ENCODE measurements at places on chromosomes 6 and 20.

DNA sequence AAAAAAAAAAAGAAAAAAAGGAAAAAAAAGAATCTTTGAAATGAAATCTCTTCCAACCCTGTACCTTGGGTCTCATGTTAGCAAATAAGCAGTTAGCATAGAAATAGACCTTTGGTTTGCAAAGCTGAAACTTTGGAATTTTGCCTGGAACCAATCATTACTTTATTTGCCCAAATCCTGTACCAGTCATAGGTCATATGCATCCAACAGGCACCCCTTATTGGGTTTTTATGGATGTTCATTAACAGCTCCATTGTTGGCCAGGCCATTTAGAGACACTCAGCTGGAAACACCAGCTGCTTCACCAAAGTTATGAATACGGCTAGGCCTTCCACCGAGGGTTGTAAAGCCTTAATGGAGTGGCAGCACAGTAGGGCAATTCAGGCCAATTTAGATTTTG, 53.0 kb downstream of the ALDH8A1 start:
- no peak for ATAC-seq

DNA sequence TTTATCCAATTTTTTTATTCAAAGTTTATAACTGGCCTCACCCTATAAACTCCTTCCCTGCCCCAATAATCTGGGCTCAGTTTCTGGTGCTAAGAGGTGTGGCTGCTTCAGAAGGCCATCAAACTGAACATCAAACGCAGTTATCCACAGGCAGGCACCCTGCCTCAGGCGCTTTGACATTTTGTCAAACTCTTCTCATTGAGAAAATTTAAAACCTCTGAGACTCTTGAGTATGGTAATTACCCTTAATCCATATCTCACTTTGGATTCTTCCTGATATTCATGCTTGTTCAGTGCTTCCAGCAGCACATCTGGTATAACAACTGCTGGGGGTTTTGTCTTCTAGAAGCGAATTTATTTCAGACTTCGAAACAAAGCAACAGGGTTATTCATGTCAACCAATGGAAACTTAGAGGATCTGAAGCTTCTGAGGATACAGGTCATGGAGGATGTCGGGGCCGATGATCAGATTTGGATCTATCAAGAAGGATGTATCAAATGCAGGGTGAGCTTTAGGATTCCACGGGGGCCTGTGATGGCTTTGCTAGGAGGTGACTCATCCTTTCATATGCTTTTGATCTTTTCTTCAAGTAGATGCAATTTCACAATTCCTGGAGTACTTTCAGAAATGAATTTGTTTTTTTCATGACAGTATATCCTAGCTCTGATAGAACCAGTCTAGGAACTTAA, 68.2 kb downstream of the RTN4IP1 start:
- ATAC-seq, result peak; percentile 53

DNA sequence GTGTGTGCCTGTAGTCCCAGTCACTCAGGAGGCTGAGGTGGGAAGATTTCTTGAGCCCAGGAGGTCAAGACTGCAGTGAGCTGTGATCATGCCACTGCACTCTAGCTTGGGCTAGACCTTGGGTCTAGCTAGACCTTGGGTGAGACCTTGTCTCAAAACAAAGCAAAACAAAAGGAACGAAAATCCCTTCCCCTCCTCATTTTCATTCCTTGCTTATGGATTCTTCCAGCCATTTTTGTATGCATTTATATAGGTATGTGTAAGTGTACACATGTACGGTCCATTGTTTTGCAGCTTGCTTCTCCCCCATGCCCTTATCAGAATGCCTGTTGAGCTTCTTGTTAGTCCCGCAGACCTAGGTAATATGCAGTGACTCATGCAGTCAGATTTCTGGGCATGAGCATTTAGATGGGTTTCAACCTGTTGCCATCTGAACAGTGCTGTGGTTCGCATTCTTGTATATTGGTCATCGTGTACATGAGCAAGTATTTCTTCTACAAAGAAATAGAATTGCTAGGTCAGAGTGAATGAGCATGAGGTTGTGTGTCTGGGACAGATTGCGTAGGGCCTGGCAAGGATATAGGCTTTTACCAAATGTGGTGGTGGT, 73.2 kb downstream of the ATRN start:
- ATAC-seq, result peak; percentile 97

GRCh38 chr6:355373-356208, 36.0 kb upstream of the IRF4 start:
- no peak for ATAC-seq

DNA sequence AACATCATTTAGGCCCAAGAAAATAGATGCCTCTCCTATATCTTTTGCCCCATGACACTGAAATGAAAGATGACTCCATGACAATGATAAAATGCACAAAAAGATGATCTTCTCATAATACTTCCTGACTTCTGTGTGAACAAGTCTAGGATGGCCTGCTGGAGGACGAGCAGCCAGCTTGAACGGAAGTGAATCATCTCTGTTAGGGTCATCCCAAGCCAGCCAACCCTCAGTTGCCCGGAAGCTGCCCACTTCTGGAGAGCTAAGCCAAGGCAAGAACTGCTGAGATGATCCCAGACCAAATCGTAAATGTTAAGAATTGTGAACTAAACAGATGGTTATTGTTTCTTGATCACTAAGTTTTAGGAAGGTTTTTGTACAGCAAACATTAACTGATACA, 249.7 kb upstream of the HS3ST5 start:
- no peak for ATAC-seq

- ATAC-seq, result no peak
Measured at GRCh38 chr20:20139403-20139802, 87.1 kb downstream of the CFAP61 start.

DNA sequence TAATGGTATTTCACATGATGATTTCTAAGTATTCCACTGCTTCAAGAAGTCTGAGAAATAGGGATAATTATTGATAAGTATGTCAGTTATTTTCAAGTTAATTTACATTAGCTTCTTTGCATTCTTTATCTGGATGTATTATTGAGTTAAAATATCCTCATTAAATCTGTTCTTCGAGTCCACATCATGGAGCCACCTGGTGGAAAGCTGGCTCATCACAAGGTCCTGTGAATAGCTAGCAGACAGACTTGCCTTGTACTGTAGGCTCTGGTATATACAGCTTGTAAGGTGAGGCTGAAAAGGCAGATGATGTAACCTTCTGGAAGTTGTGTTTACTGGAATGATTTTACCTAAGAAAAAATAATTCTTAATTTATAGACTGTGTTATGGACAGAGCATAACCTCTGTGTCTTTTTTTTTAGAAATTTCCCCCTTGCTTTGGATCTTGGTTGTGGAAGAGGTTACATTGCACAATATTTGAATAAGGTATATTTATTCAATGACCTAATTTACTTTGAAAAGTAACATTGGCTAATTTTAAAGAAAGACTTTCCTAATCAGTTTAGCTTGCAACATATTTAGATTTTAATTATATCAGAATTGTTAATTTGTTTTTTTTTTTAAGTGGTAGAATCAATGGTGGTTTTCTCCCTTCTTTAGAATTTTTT, 3.5 kb downstream of the NDUFAF5 start:
- peak; percentile 51 for ATAC-seq

DNA sequence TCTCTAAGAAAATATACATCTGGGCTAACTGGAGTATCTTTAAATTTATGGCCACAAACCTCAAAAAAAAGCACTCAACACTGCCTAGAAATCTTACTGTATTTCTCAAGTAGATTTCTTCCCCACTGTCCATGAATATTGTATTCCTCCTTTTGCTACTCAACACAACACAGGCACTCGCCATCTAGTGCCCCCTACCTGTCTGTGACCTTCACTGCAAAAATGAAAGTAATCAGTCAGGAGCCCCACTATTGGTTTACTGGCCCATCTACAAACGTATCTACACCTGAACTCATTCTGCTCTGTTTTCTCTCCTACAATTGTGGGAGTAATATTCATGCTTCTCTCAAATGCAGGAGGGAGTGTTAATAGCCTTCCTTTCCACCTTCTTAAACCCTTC, 58.3 kb downstream of the LY86 start:
- ATAC-seq, result no peak

GRCh38 chr6:148223424-148223842, 119.2 kb upstream of the SASH1 start:
- peak; percentile 56 for ATAC-seq

DNA sequence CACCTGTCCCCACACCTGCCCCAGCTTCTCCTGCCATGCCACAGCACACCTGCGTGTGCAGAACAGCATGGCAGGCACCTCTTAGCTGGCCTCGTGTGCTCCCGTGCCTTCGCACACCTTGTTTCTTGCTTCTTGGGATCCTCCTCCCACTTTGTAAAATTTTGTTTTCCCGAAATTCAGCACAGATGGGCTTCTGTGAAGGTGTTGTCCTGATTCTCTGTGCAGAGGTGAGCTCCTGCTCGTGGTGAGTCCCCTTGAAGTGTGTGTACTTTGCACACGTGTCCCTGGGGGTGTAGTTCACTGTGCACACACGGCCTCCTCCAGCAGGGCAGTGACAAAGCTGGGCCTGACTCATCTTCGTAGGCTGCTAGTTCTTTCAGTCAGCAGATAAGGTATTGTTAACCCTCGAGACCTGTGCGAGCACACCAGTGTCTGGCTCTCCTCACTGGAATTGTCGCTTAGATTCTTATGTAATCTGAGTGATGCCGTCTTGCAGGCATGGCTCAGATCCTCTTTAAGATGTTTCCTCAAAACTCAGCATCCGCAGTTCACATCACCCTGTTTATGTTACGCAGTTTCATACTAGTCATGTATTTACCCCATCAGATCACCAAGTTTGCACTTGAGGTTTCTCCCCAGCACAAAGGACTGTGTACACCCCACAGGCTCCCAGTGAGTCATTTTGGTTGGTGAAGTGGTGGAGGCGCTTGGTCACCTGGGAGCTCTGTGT, 77.7 kb downstream of the CDYL start:
- ATAC-seq, result peak; percentile 78

DNA sequence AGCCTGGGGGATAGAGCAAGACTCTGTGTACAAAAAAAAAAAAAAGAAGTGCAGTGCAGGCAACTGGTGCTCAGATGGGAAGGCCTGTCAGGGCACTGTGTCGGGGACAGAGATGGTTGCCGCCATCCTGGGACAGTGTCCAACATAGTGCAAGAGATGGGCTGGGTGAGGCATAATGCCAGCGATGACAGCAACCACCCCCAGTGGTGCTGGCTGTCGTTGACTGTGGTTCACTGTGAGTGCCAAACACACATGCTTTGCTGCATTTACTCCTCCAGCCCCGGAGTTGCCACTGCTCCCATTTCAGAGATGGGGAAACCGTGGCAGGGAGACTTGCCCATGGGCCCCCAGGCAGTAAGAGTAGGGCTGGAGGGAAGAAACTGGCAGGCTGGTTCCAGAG, 5.2 kb upstream of the C20orf203 start:
- peak; percentile 49 for ATAC-seq

- ATAC-seq, result no peak
Measured at GRCh38 chr20:38117635-38118034, 47.4 kb downstream of the TGM2 start.

DNA sequence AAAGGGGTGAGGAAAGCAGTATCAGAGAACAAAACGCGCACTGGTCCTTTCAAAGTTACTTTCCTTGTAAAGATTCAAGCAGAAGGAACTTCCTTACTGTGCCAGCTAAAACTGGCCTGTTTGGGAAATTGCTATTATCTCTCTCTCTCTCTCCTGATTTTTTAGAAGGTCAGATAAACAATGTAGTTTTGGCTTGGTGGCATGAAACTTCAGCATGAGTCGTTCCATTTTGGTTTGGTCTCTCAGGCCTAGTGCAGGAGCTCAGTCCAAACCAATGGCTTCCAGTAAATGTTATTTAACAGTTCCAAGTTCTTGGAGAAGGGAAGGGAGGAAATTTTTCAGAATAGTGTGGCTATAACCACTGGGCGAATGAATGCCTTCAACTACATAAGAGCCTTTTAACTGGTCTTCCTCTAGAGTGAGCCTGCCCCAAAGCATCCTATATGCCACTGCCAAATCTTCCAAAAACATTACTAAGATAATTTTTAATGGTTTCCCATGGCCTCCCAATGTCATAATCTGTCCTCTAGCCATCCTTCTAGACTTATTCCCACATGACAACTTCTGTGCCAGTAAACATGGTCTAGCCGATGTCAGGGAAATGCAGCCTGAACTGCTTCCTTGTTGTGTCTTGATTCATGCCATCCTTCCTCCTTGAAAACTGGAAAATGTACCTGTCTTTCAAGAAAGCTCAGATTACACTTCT, 9.1 kb upstream of the SNX9 start:
- ATAC-seq, result peak; percentile 36

DNA sequence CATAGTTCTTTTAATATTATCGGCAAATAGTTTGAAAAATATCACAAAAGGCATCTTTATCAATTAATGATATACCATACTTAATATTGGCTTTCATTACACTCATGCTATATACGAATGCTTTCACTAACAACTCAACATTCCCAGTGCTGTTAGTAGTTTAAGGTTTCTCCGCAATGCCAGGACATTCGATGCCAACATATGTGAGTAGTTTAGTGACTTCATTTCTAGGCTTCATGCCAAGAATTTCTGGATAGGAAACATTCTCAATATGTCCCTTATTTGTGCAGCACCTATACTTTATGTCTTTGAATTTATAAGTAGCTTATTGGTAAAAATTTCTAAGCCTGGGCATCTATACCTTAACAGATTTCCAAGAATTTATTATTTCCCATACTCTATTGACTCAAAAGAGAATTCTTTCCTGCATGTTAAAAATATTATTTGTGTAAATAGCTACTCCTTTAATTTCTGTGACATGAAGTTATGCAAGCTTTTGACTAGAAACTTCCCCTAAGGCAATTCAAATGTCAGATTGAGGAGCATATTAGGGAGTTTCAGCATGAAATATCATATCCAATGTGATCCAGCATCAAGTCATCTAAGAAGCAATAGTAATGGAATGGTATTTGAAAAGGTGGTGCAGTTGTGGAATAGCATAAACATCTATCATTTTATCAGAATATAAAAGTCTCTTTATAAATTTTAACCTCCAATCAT, 236.0 kb upstream of the STXBP5 start:
- peak; percentile 28 for ATAC-seq

DNA sequence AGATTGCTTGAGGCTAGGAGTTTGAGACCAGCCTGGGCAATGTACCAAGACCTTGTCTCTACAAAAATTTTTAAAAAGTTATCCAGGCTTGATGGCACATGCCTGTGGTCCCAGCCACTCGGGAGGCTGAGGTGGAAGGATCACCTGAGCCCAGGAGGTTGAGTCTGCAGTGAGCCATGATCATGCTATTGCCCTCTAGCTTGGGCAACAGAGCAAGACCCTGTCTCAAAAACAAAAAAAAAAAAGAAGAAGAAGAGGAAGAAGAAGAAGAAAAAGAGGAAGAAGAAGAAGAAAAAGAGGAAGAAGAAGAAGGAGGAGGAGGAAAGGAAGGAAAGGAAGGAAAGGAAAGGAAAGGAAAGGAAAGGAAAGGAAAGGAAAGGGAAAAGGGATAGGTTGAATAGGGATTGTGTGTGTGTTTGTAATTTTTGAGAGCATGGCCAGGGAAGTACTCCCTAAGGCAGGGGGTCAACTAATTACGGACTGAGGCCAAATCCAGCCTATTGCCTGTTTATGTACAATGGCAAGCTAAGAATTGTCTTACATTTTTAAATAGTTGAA, 43.0 kb upstream of the ZNF217 start:
- ATAC-seq, result no peak
